NCI-H2171 treated with DMSO at 0.1 percent for 48 hours (cell line): ENCODE measurements at places on chromosomes 1 and 21.

GRCh38 chr1:15693371-15693770 lies 9.3 kb downstream of the PLEKHM2 start:
- DNase-seq: no peak

GRCh38 chr1:107473065-107473464 lies 332.2 kb downstream of the NTNG1 start:
- DNase-seq: no peak

DNA sequence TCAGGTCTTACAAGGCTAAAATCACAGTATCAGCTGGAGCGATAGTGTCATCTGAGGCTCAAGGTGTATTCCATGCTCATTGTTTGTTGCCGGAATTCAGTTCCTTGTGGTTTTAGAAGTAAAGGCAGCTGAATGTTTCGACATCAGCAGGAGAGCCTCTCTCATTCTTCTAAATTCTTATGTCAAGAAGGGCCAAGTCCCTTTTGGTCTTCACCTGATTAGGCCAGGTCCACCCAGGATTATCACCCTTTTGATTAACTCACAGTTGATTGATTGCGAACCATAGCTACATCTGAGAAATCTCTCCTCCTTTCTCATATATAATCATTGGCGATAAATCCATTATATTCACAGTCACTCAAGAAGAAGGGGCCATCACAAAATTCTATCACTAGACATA lies 806.7 kb upstream of the PRMT6 start:
- DNase-seq: no peak

DNA sequence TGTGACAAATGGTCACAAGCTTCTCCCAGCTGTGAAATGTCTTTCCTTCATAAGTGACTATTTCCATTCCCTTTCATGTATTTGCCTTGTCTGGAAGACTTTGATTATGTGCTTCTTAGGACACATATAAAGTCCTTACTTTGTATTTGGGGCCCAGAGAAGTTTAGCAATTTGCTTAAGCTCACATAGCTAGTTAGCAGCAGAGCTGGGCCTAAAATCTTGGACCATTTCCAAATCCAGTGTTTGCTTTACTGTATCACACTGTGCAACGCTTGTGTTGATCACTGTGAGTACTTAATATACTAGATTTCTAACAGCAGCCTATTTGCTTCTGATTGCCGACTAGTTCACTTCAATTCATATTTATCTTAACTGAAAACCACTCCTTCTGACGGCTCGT lies 2.2 kb upstream of the KCNA3 start:
- peak; percentile 49 for DNase-seq

- DNase-seq: peak; percentile 37
Observed at GRCh38 chr1:29237129-29237821, 953 bp downstream of the PTPRU start.

GRCh38 chr1:99771513-99771918 lies 5.1 kb upstream of the FRRS1 start:
- no peak for DNase-seq

DNA sequence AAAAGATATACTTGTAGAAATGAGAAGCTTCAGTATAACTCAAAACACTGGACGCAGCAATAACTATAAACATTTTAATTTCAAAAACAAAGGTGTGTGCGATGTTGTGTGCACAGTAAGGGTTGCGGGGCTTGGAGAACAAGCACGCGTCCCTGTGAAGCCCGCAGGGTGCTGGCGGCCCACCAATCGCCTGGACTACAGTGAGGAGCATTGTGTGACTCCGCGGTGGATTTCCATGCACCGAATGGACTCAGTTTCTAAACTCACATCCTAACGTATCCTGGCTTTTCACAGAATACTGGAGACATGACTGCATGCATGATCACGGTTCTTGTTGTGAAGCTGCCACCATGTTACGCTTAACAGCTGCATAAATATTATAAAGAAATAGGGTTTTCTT lies 33.0 kb downstream of the NTPCR start:
- no peak for DNase-seq

GRCh38 chr1:209601809-209602657 lies 18.5 kb downstream of the CAMK1G start:
- peak; percentile 31 for DNase-seq

DNA sequence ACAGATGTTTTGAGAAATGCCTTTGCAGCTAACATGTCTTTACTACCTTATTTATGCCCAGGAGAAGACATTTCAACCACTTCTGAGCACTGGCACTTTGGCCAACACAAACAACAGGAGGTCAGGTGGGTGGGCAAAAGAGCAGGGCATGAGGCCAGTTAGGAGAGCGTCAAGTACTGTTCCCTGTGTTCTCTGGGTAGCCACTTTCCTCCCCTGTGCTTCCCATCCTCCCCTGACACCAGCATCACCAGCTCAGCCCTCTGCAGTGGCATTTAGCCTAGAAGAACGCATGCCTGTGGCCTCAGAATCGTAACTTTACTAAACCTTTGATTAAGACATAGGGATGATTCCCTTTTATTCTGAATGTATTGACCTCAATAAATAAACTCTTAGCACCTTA lies 18.3 kb downstream of the BTG2 start:
- DNase-seq: no peak

- DNase-seq: no peak
Observed at GRCh38 chr1:118081387-118081786, 103.6 kb downstream of the SPAG17 start.

DNA sequence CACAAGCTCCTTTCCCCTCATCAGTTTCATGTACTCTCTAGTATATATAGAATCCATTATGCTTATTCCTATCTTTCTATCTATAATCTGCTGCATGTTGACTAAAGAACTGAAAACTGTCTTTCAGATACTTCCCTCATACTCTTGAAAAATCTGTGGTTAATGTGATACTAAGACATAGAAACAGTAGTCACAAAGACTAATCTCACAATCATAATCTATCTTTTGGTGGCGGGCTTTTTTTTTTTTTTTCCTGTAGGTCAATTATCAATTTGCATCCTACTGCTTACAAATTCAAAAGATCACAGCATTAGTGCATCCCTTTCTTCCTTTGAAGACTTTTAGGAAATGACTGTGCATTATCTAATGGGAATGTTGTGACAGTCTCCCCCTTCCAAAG lies 4.7 kb downstream of the UBR4 start:
- DNase-seq: no peak

- DNase-seq: no peak
Observed at GRCh38 chr21:44356636-44357035, 3.2 kb downstream of the TRPM2 start.

DNA sequence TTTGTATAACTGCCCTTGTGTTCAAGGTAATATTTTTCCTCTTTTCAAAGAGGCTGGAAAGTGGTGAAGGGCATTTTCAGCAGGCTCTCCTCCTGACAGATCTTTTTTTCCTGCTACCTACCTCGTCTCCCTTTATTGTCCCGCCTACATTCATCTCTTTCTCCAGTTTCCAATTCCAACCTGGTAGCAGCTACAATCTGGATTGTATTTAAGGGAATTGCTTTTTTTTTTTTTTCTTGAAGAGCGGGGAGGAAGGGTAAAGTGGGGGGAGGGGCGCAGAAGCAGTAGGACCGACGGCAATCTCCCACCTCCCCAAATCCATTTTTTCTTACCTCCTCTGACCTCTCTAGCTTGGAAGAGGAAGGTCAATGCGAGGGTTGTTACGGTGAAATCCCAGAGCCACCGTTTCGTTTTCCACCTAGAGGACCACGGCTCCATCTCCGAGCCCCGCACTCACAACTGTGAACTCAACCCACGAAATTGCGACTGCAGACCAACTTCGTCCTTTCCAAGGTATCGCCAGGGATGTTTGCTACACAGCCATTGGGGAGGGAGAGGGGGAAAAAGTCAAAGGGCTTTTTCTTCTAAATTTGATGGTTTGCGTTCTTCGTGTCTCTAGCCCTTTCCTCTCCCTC lies 464 bp downstream of the COL11A1 start:
- no peak for DNase-seq

DNA sequence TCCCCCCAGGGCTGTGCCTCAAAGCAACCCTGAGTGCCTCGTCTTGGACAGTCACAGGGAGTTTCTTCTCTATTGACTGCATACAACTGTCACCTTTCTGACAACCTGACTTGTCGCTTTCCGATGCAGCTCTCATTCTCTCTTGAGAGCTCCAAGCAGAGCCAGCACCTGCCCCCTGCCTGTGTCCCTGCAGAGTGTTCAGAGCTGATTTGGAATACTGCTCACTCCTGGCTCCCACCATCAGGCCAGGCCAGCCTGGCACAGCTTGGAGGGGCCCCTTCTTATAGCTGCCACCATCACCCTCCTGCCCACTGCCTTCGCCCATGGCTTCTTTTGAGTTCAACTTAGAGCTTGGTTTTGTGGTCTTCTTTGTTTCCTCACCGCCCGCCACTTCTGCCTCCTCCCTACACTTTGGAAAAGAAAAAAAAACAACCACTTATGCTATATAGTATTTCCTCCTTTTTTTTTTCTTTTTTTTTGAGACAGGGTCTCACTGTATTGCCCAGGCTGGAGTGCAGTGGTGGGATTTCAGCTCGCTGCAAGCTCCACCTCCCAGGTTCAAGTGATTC lies 12.3 kb downstream of the NCF2 start:
- no peak for DNase-seq

GRCh38 chr1:68973459-68974244 lies 476.8 kb upstream of the DEPDC1 start:
- DNase-seq: no peak

DNA sequence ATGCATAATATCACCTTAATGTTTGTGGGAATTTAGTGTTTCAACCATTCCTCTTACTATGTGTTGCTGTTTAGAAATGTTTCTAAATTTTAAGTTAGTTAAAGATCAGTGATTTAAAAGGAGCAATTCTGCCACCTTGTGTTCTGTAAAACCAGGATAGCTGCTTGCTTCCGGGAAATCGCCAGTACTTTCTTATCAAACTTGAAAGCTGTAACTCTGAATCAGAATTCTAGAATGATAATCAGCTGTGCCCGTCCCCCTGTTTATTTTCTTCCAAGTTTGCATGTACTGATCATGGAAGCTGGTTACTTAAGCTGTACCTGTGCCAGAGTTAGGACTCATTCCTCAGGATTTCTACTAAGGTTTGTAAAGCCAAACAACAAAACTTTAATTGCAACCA lies 656.4 kb downstream of the LTN1 start:
- no peak for DNase-seq

DNA sequence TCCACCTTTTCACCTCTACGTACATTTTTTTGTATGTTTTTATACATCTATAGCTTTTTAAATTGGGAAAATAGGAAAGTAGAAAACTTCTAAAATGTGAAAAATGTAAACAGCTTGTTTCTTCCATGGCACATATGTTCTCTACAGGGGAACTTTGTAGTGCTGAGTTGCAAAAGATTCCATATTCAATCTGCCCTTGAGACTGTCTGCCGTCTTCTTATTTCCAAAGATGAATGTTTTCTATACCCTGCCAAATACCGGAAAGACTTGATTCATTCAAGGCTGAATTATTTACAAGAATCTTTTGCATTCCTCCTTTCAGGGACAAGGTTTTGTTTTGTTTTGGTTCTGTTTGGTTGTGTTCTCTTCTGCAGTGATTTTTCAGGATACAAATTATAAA lies 1334.5 kb upstream of the ADGRL4 start:
- no peak for DNase-seq

- no peak for DNase-seq
Observed at GRCh38 chr21:19276665-19277064, 873.1 kb upstream of the TMPRSS15 start.

- DNase-seq: no peak
Observed at GRCh38 chr1:166172106-166172505, 5.3 kb upstream of the FAM78B start.
